NCI-H1417 treated with DMSO at 0.1 percent for 48 hours (cell line): ENCODE measurements at places on chromosomes 1 and 21.

- no peak for DNase-seq
Observed at GRCh38 chr1:56728964-56729363, 83.8 kb downstream of the PRKAA2 start.

DNA sequence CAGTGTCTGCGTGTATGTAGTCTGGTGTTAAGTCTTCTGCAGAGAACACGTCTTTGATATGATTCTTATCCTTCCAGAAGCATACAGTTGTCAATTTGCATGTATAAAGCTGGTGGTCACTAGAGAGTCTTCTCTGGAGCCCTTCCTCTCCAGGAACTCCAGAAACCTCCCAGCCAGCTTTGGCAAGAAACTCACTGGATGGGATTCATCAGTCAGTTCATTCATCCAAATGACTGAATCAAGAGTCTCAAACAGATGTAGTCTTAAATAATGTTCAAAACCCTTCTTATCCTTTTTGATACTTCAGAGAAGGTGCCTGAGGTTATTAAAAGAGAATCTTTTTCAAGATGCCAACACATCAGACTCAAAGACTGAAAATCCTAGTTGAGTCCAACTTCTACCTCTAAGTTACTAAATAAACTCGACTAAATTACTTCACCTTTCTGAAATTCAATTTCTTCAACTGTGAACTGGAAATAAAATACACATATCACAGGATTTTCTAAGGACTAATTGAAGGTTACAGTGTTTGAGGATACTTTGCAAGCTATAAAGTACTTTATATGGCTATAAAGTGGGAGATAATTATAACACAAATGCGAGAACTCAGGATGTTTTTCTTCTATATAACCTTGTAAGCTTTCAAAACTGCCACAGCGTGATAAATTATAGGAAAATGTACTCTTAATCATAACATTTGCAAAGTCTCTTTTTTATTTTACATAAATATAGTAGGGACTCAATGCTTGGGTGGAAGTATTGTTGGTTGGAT, 252.4 kb downstream of the FGGY start:
- peak; percentile 2 for DNase-seq

DNA sequence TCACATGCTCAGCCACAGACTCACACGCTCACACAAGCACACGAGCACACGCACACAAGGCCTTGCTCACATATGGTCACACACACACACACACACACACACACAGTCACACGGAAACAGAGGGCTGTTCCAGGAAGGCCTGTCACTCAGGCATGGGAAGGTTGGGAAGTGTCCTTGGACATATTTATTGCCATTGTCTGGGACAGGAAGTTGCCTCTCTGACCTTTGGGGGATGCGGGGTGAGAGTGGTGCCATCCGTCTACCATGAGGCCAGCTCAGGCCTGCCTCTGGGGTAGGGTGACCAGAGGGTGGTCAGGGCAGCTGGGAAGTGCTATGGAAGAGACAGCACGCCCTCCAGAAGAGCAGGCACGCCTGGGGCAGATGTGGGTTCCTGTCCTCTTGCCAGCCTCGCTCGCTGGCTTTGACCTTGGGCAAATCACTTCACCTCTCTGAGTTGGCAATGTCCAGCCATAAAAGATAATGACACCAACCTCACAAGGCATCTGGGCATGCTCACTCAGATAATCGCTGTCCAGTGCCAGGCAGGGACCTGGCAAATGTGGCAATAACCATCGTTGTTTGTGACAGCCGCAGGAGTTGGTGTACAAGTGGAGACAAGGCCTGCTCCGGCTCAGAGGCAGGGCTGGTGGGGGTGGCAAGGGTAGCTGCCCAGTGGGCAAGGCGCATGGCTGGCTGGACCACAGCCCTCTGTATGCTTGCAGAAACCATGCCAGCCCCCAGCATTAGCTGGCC, 8.0 kb upstream of the GUCA2A start:
- no peak for DNase-seq

DNA sequence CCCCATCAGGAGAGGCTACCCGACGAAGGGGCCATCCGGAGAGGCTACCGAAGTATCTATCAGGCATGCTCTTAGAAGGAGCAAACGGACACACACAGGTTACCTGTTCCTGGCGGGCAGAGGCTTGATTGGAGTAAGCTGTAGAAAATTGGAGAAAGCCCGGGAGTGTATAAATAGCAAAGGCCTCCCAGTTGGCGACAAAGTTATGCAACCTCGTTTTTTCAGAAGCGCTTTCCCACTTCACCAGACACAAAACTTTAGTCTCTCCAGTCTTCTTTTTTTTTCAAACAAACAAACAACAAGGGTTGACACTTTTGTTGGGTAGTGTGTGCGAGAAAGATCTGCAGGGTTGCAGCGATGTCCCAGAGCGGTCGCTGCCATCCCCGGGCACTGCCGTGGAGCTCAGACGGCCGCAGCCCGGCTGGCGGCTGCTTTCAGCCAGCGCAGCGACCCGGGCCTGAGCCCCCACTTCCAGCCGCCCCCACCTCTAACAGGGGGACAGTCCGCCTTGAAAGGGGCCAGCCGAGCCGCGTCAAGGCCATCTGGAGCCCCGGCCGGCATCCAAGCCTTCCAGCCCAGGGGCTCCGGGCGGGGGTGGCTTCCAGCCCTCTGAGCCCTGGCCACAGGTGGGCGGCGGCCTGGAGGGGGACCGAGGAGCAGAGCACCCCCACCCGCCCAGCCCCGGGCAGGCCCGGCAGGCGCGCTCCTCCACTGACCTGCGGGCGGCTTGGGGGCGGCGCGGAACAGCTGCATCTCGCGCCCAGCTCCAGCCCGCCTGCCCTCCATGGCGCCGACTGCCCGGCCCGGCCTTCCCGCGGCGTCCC, 616 bp downstream of the MCOLN3 start:
- DNase-seq: no peak

GRCh38 chr1:27868932-27869718, 3.2 kb upstream of the THEMIS2 start:
- no peak for DNase-seq

GRCh38 chr1:52125736-52126359, 16.0 kb upstream of the ZFYVE9 start:
- no peak for DNase-seq

GRCh38 chr1:116666187-116667077, 1.1 kb downstream of the IGSF3 start:
- no peak for DNase-seq

DNA sequence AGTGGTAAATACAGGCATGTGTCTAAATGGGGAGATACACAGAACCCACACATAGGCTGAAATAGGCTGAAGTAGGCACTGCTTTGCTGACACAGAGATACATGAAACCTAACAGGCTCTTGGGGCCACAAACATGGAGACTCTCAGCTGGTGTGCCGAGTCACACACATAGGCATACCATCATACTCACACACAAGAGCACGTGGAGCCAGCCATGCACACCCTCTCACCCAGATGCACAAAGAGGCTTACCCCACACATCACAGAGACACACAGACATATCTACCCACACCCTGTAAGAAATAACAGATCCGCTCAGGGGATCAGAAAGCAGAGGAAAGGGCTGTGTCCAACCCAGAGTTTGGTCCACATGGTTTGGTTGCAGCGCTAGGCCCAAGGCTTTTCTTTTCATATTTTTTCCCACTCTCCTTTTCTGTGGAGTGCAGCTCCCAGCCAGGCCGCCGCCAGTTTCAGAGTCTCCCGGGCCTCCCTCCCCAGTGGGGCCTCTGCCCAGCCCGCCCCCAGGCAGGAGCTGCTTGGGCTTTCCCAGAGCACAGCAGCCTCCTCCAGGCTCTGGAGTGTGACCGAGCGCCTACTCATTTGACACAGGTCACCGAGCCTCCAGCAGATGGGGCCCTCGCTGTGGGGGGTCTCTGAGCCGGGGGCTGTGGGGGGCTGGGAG, 3.9 kb upstream of the POU3F1 start:
- DNase-seq: no peak
